CD8-positive, alpha-beta memory T cell (primary cell): ENCODE measurements at places on chromosomes 1 and 21.

DNA sequence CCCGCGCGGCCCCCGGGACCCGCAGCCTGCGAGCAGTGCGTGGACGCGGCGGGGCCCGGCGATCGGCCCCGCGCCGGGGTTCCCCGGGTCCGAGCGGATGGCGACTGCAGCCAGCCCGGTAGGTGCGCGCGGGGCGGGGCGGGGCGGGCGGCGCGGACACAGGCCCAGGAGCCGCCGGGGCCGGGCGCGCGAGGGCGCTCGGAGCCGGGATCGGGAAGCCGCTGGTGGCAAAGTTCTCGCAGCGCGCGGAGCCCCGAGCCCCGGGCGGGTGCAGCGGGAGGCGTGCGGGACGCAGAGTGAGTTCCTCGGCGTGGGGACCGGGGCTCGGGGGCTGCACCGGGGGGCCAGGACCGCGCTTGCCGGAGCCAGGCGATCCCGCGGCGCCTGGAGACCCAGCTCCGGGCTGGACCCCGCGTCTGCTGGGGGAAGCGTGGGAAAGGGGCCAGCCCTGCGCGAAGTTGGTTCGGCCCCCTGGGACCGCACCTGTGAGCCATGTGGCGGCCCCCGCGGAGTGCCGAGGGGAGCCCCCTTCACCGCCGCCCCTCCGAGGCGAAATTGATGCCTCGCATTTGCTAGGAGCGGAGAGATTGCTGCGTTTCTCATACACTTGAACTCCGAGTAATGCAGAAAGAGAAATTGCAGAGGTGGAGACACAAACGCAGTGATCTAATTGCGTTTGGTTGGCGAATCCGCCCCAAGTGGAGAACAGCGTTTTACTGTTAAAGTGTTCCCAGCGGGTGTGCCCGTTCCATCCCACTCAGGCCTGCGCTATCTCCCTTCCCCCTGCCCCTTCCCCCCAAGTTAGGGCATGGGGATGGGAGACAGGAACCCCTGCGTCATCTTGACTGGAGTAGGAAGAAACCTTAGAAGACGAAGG, 228.9 kb upstream of the TMEM51 start:
- DNase-seq: no peak

- DNase-seq: no peak
Observed at GRCh38 chr1:156119503-156120209, 5.1 kb downstream of the LMNA start.

DNA sequence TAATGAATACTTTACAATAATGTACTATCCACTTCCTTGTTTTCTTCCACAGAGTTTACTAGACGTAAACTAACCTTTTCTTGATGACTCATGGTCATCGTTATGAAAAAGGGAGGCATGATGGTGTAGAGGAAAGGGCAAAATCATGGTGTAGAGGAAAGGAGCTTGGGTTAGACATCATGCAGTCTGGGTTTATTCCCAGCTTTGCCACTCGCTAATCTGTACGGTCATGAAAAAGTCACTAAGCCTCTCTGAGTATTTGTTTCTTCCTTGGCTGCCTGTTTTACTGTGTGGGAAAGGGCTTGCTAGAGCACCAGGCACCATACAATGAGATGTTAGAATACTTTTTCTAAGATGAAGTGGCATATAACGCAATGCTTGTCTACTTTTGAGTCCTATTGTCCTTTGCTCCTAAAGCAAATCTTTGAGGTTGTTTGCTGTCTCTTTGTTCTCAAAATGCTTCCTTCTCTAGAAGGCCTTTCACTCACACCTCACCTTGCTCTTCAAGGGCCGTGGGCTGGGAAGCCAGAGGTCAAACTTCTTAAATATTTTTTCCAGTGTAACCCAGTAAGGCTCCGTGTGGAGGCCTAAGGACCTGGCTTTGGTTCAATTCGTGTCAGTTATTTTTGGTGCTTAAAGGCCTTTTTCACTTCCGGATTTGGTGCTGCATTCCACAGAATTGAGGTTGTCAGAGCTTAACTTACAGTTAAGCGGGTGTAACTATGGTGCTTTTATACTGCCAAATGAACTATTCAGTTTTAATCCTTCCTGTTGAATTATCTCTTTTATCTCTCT, 9.9 kb upstream of the ETV3 start:
- no peak for DNase-seq

GRCh38 chr1:184665360-184665759, 89.3 kb downstream of the EDEM3 start:
- no peak for DNase-seq

GRCh38 chr1:32316903-32317277, 19.1 kb downstream of the MARCKSL1 start:
- no peak for DNase-seq

- DNase-seq: no peak
Observed at GRCh38 chr21:41923186-41923585, 30.6 kb downstream of the C2CD2 start.

- DNase-seq: no peak
Observed at GRCh38 chr1:107451715-107452114, 310.9 kb downstream of the NTNG1 start.

- no peak for DNase-seq
Observed at GRCh38 chr1:192311281-192311680, 5.5 kb upstream of the RGS21 start.
